Activated CD4-positive, alpha-beta T cell treated with anti-CD3 and anti-CD28 coated beads, Interleukin-2, amount 10 ng/mL, durations not matched to agents 24 days and 14 days (primary cell): ENCODE measurements at places on chromosomes 1 and 21. TPM values are rescaled to one million over a fixed set of nuclear protein-coding genes. Genes with fewer than 3 reads are reported as not detected.

DNA sequence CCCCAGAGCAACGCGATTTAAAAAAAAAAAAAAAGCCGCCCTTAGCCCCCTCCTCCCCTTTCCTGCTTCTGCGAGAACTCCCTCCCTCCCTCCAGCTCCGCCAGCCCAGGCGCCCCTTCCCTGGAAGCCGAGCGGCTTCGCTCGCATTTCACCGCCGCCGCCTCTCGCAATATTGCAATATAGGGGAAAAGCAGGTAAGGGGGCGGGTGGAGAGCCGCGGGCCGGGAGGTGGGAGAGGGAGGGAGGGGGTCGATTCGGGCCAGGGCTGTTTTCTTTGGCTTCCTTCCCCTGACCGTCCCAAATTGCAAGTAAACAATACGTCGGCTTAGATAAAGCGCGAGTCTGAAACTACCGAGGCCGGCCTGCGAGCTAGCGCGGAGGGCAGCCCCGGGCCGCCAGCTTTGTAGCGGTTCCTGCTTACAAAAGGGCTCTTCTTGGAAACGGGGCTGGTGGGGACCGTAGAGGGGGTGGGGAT, 408 bp downstream of the LMO4 start:
- peaks cover 16% of the 10 kb centered on the region for H3K36me3 ChIP-seq
- peaks cover 6% of the 10 kb centered on the region for H3K27me3 ChIP-seq
- DNase-seq = peak; percentile 83
- H3K4me1 ChIP-seq = peaks cover 41% of the 10 kb centered on the region
- H3K27ac ChIP-seq = peak overlapping the region; percentile 94

GRCh38 chr21:37101384-37101783, 28.3 kb downstream of the TTC3 start:
- H3K27ac ChIP-seq = no peak overlapping the region
- DNase-seq = no peak
- H3K4me1 ChIP-seq = no peaks in the 10 kb centered on the region

DNA sequence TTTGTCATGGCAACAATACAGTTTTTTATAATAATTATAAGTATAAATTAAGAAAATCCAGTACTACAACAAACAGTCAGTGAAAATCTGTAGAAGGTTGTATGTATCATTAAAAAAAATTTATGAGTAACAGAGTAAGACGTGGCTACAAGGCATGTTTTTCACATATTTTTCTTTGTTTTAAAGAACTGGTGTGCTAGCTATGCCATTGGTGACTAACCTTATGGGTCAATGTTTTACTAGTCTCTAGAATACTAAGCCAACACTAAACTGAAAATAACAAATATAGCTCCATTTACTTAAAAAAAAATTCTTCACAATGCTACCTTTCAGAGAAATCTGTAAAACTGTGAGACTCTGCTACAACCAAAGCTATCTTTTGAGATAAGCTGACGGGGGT, 261.5 kb downstream of the ADGRL2 start:
- no peak overlapping the region for H3K27ac ChIP-seq
- no peaks in the 10 kb centered on the region for H3K27me3 ChIP-seq
- no peaks in the 10 kb centered on the region for H3K36me3 ChIP-seq

- H3K4me1 ChIP-seq = peaks cover 17% of the 10 kb centered on the region
- H3K27me3 ChIP-seq = peaks cover 25% of the 10 kb centered on the region
- DNase-seq = no peak
These were observed 686 bp downstream of the KMO start for GRCh38 chr1:241532864-241533263.

- no peak overlapping the region for H3K27ac ChIP-seq
- no peak overlapping the region for H3K4me3 ChIP-seq
- no peaks in the 10 kb centered on the region for H3K4me1 ChIP-seq
- DNase-seq = no peak
These were observed 8.1 kb downstream of the NFASC start for GRCh38 chr1:204878621-204879234.

GRCh38 chr21:15004721-15005370, 60.0 kb downstream of the NRIP1 start:
- H3K27ac ChIP-seq = peak overlapping the region; percentile 86
- DNase-seq = no peak
- H3K36me3 ChIP-seq = no peaks in the 10 kb centered on the region
- H3K27me3 ChIP-seq = no peaks in the 10 kb centered on the region
- peaks cover 33% of the 10 kb centered on the region for H3K4me1 ChIP-seq

DNA sequence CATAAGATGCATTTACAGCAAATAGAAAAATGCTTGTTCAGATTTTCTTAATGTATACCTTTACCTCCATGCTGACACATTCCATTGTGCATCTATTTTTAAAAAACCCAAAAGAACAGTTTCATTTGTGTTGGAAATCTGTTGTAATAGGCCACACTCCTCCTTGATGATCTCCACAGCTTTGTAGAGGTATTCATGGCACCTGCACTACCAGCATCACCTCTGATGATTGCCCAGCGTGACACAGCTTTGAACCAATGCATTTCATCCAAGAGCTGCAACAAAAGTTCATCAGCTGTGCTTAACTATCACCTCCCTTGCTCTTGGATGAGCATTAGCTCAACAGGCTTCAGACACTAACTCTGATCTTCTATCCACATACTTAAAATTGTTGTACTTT, 8.2 kb downstream of the DYNLT5 start:
- H3K27me3 ChIP-seq = peaks cover 12% of the 10 kb centered on the region
- H3K27ac ChIP-seq = no peak overlapping the region
- DNase-seq = no peak
- peaks cover 3% of the 10 kb centered on the region for H3K4me1 ChIP-seq
- H3K4me3 ChIP-seq = no peak overlapping the region

GRCh38 chr1:24936684-24937083, 6.6 kb upstream of the RUNX3 start:
- no peaks in the 10 kb centered on the region for H3K27me3 ChIP-seq
- peaks cover 57% of the 10 kb centered on the region for H3K4me1 ChIP-seq
- no peak for DNase-seq
- H3K4me3 ChIP-seq = no peak overlapping the region
- H3K27ac ChIP-seq = no peak overlapping the region

- no peak for DNase-seq
- no peak overlapping the region for H3K4me3 ChIP-seq
- peaks cover 28% of the 10 kb centered on the region for H3K4me1 ChIP-seq
- H3K27ac ChIP-seq = no peak overlapping the region
- H3K27me3 ChIP-seq = no peaks in the 10 kb centered on the region
These were observed 127.8 kb downstream of the HS2ST1 start for GRCh38 chr1:87042111-87042811.

DNA sequence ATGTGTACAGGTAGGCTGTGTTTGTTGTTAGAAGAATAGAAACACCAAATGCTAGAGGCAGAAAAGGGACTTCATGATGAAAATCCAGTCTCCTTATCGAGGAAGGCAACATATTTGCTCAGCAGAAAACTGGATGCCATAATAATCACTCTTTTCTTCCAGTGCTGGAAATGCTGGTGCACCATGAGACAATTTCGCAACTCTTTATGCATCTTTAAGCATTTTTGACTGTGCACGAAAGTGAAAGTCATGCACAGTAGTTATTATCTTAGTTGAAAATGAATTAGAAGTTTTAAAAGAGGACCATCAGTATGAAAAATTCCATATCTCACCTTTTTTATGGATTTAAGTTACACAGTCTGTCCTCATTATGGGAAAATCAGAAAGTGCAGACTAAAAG, 29.1 kb downstream of the SMYD2 start:
- no peaks in the 10 kb centered on the region for H3K27me3 ChIP-seq
- H3K27ac ChIP-seq = no peak overlapping the region
- peaks cover 16% of the 10 kb centered on the region for H3K4me1 ChIP-seq
- peaks cover 2% of the 10 kb centered on the region for H3K36me3 ChIP-seq
- DNase-seq = no peak
- peak overlapping the region; percentile 42 for H3K4me3 ChIP-seq

GRCh38 chr1:85228972-85229371, 28.2 kb upstream of the SYDE2 start:
- no peak overlapping the region for H3K27ac ChIP-seq
- peaks cover 16% of the 10 kb centered on the region for H3K27me3 ChIP-seq
- DNase-seq = no peak
- H3K36me3 ChIP-seq = no peaks in the 10 kb centered on the region
- no peak overlapping the region for H3K4me3 ChIP-seq

DNA sequence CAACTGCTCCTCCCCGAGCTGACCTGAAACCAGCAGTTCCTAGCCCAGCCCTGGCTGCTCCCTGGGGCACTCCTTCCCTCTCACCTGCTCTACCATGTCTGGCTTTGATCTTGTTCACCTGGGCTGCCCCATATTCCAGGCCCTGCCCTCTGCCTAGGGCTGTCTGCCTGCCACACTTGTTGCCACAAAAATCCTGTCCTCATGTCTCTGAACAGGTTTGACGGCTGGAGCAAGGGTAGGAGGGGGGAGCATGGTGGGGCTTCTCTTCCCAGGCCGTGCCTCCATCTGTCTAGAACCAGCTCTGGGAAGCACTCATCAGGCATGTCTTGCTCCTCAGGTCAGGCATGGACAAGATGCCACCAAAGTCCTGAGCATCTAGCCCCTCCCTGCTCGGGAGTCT, 44.3 kb upstream of the WNT2B start:
- H3K4me3 ChIP-seq = no peak overlapping the region
- peaks cover 27% of the 10 kb centered on the region for H3K27me3 ChIP-seq
- no peaks in the 10 kb centered on the region for H3K36me3 ChIP-seq
- H3K4me1 ChIP-seq = peaks cover 16% of the 10 kb centered on the region
- DNase-seq = no peak

GRCh38 chr1:42993502-42994136, 35.0 kb upstream of the SLC2A1 start:
- no peak overlapping the region for H3K4me3 ChIP-seq
- no peaks in the 10 kb centered on the region for H3K4me1 ChIP-seq
- H3K36me3 ChIP-seq = no peaks in the 10 kb centered on the region
- H3K27me3 ChIP-seq = no peaks in the 10 kb centered on the region
- H3K27ac ChIP-seq = no peak overlapping the region

- no peak for DNase-seq
- H3K27me3 ChIP-seq = peaks cover 20% of the 10 kb centered on the region
- no peaks in the 10 kb centered on the region for H3K36me3 ChIP-seq
These were observed 12.5 kb upstream of the PTPN14 start for GRCh38 chr1:214563881-214564280.

GRCh38 chr21:24200052-24200451, 1407.2 kb downstream of the MRPL39 start:
- H3K4me1 ChIP-seq = no peaks in the 10 kb centered on the region
- no peak for DNase-seq
- H3K27me3 ChIP-seq = no peaks in the 10 kb centered on the region
- no peak overlapping the region for H3K27ac ChIP-seq
- no peaks in the 10 kb centered on the region for H3K36me3 ChIP-seq
- no peak overlapping the region for H3K4me3 ChIP-seq

Gene MIXL1
- not detected in 2 replicates for total RNA-seq

Gene PADI4
- total RNA-seq = 0.09 and 0.12 TPM in 2 replicates

Gene RAB13
- 6.5 and 6.7 TPM in 2 replicates for total RNA-seq

Gene KCNN3
- 0.35 and 0.54 TPM in 2 replicates for total RNA-seq

Gene HEYL
- not detected in 2 replicates for total RNA-seq

Gene PTPN14
- 29.7 and 29.9 TPM in 2 replicates for total RNA-seq

Gene FAM3B
- total RNA-seq = not detected in 2 replicates

Gene KDF1
- not detected in 2 replicates for total RNA-seq

Gene TRNP1
- total RNA-seq = 1.3 and 2.2 TPM in 2 replicates

Gene KCNK1
- total RNA-seq = 1.9 and 2.3 TPM in 2 replicates
